ENCODE measurements at places on chromosomes 4 and X.

DNA sequence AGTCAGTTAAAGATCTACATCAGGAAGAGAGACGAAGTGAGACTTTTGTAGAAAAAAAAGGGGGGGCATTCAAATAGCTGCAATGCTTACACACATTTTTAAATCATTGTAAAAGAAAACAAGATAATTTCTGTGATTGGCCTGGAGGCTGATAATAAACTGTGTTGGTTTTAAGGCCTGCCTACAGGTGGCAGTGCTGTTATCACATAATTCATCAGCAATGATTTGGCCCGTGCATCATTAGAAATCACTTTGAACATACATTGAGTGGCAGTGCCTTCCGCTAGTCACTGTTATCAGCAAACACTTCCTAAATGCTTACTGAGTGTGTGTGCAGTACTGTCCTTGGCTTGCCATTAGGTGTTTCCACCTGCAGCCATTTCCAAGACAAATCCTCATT, 831.9 kb downstream of the TRIML1 start:
- peak; percentile 11 for DNase-seq

DNA sequence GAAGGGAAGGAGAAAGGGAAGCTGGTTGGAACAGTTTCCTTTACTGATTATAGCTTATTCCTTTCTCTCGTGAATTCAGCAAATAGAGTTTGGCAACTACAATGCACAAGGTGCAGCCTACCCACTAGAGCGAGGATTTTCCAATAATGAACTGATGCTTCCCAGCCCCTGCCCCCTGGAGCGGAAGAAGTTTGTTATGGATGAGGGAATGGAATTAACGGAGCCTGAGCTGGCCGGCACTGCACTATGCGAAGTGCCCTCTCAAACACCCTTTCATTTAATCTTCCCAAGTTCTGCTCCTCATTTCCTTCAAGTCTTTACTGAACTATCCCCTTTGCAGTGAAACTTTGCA, 42.5 kb upstream of the CBR4 start:
- no peak for DNase-seq

DNA sequence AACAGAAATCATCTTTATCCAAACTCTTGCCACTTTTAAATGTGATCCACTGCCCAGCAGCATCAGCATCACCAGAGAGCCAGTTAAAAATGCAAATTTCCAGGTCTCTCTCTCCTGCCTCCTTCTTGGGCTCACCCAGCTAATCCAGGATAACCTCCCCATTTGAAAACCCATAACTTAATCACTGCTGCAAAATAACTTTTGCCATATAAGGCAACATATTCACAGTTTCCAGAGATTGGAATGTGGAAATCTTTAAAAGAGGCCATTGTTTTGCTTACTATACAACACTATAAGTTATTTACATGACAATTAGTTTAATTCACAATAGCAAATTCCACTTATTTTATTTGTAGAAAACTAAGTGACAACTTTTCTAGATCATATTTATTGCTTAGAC, 4.8 kb upstream of the EXOSC9 start:
- DNase-seq = peak; percentile 43

GRCh38 chr4:5465956-5466355, 242.4 kb downstream of the EVC2 start:
- no peak for DNase-seq

GRCh38 chr4:162682651-162683050, 484.0 kb downstream of the NAF1 start:
- DNase-seq = no peak

- DNase-seq = no peak
Observed at GRCh38 chr4:179596621-179597020, 2154.4 kb upstream of the AGA start.

DNA sequence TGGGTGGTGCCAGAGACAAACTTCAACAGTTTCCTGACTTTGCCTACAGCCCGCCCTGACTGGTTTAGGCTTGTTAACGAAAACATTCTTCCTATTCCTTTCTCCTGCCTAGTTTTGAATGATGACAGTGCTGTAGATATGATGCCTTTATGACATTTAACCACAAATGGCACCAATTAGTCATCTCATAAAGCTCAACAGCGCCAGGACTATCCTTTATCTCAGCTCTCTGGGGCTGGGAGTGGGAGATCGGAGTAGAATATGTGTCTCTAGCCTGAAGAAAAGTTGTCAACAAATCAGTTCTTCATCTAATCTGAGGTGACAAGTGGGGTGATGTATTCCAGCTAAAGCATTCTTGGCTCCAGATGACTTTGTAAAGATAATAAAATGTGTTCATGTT, 64.6 kb upstream of the SH3RF1 start:
- DNase-seq = peak; percentile 87

DNA sequence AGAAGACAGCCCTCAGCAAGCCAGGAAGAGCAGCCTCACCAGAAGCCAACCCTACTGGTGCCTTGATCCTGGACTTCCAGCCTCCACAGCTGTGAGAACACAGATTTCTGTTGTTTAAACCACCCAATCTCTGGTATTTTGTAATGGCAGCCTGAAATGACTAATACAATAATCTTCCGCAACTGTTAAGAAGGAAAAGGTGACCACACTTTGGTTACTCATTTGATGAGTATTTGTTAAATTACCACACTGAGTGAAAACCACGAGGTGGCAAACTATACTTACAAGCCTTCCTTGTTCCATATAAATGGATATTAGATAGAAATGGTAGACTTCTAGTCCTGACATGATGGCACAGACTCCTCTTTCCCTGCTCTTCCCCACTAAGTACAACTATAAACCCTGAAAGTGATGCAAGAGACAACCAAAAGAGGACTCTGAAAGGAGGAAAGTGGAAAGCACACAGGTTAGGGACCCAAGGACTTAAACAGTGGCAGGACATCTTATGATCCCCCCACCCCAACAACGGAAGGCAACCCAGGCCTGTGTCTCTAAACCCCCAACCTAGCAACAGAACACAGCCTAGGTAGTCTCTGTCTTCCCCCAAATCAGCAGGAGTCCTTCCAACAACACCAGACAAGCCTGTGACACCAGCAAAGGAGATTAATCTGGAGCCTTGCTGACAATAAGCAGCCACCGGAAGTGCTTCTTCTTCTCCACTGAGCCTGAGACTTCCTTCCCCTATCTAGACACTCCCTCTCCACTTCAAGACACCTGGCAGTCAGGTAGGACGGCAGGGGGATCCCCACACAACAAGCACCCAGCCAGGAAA, 12.3 kb downstream of the ZNF182 start:
- peak; percentile 58 for DNase-seq

- no peak for DNase-seq
Observed at GRCh38 chrX:41350150-41350975, 16.4 kb downstream of the DDX3X start.

DNA sequence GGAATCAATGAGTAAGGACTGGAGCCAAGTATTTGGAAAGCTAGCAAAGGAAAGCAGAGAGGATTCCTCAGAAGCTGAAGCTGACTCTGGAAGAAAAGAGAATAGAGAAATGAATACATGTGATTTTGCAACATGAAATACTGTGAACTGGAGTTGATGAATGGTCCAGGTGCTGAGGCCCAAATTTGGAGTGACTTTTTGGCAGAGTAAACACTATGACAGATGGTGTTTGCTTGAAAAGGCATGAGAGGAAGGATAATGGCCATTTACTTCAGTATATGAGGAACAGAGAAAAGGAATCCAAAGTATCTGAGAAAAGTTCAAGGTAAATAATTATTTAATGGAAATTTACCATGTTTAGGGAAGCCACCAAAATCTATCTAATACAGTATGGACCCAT, 236.7 kb downstream of the SLITRK2 start:
- no peak for DNase-seq

GRCh38 chr4:113628711-113629110, 132.8 kb downstream of the CAMK2D start:
- DNase-seq = no peak

DNA sequence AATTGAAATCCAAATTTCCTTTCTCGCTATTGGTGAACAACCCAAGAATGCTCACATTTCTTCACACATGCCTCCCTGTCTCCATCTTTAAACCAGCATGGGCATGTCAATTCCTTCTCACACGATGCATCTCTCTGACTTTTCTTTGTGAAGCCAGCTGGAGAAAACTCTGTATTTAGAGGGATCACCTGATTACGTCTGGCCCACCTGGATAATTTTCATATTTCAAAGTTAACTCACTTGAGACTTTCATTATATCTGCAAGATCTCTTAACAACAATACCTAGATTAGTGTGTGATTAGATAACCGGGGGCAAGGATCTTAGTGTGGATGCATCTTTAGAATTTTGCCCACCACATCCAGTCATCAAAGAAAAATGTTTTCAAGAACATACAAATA, 164.0 kb downstream of the TMEM47 start:
- DNase-seq = no peak

DNA sequence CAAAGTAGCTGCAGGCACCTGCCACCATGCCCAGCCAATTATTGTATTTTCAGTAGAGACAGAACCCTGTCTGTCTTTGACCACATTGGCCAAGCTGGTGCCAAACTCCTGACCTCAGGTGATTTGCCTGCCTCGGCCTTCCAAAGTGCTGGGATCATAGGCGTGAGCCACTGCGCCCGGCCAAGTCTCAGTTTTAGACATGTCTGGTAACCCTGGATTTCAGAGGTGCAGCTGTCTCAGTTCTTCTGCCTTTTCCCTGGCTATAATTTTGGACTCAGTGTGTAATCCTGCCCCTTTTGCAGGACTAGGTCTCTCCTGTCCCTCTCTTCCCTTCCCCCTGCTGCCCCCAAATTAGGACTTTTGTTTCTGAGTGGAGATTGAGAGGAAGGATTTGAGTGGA, 46.6 kb downstream of the FAM193A start:
- no peak for DNase-seq

GRCh38 chr4:80195441-80196140, 1.7 kb upstream of the PRDM8 start:
- no peak for DNase-seq

DNA sequence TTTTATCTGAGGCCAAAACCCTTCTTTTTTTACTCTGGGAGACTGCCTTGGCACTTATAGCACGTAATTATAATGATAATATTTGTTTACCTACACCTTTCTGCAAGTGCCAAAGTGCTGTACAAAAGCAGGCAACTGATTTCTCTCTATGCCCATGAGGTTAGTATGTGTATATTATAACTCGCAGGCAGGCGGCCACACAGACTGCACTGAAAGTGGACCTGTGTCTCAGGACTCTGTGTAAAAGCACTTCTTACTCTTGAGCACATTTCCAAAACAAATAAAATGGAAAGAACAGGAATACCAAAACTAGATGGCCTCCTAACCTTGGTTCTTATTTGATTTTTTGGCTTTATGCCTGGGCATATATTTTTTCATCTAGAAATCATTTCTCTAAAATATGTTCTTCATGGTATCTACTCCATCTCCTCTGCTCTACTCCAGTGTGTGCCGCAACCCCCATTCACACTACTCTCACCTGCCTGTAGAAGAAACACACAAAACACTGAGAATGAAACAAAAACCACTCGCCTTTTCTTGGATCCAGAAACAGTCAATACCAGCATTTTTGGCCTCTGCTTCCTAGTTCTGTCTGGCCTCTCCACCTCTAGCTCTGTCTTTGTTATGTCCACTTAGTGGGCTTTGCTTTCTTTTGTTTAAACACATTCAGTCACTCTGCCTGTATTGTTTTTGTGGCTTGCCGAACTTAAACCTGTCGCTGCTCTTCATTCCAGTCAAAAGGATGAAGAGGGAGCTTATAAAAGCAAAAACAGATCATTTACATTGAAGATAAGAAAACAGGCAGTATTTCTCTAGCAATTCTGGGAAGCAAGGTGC, 934.5 kb upstream of the TENM3 start:
- no peak for DNase-seq

- peak; percentile 37 for DNase-seq
Observed at GRCh38 chrX:150649096-150649870, 43.9 kb upstream of the MTMR1 start.

GRCh38 chrX:67648361-67648760, 104.5 kb downstream of the AR start:
- no peak for DNase-seq

DNA sequence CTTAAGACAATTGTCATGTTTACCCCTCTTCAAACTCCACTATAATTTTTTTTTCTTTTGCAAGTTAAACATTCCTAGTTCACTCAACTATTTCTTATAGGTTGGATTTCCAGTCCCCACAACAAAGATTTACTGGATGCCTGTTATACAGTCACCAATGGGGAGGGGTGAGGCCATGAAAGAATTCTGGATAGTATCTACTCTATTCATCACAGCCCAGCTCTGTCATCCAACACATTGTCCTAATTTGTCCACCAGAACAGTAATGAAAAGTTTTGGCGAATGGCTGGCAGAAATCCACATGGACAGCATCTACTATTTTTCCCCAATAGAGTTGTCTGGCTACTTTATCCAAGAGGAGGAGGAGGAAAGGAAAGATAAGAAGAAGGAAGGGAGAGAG, 192.7 kb upstream of the S100G start:
- DNase-seq = peak; percentile 77

DNA sequence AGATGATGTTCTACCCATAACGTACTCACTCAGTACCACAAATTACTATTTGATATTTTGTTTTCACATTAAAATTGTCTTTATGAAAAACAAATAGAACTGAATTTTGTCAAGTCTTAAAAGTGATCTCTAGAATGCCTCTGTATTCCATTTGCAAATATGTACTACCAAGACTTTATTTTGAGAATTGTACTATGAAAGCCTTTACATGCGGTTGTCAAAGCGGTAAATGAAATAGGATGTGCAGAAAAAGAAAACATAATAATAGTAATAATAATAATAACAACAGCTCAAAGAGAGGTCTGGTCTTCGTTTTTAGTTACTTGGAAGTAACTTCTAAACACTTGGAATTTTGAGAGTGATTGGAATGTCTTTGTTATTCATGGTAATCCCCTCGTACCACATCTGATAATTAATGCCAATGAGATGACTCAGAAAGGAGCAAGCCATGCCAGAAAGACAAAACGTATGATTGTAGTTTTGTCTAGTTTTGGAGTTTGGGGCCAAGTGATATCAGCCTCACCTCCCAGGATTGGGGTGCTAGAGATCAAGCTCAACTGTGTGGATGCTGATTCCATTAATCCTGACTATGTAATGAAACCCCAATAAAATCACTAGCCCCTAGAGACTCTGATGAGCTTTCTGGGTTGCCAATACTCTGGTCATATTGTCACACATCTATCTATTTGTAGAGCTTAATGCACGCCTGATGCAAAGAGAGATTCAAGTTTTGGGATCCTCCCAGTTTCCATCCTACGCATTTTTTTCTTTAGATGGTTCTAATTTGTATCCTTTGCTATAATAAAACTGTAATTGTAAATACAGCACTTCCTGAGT, 20.2 kb upstream of the CTSO start:
- peak; percentile 75 for DNase-seq

- no peak for DNase-seq
Observed at GRCh38 chr4:124785645-124786044, 73.1 kb upstream of the ANKRD50 start.
